ENCODE measurements at places on chromosomes 4 and X.

DNA sequence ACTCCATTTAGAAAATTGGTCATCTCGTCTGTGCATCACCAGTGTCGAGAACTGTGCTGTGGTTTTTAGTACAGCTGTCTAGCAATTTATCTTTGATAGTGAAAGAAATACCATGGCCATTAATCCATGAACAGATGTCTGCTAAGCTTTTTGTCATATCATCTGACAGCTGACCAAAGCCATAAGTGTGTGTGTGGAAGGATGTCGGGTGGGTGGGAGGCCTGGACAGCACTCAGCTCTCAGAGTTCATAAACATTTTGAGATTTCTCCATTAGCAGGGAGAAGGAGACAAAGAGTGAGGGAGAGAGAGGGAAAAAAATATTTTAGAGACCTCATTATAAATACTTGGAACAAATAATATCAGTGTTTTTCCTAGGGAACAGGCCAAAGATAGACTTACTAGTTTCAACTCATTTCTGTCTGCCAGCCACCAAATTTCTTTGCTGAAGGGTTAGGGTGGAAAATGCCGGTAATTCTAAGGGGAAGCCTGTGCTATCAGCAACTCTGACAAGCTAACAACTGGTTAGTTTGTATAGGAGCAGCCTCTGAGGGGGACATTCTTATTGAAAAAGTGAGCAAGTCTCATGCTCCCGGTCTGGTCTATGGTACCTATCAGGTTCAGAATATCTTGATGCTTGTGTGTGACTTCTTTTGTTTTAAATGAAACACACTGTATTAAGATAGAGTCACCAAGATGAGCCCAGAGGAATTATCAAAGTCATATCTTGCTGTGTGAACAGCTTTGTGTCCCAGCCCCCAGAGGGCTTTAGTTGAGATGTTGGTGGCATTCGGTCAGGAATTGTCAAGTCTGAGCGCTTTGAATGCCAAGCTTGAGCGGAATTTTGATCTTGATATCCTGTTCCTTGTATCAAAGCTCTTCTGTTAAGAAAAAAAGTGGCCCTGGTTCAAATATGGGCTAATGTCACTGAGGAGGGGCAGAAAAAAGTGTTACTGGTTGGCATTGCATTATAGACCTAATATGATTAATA, 41.9 kb upstream of the PDLIM3 start:
- no peak for DNase-seq

DNA sequence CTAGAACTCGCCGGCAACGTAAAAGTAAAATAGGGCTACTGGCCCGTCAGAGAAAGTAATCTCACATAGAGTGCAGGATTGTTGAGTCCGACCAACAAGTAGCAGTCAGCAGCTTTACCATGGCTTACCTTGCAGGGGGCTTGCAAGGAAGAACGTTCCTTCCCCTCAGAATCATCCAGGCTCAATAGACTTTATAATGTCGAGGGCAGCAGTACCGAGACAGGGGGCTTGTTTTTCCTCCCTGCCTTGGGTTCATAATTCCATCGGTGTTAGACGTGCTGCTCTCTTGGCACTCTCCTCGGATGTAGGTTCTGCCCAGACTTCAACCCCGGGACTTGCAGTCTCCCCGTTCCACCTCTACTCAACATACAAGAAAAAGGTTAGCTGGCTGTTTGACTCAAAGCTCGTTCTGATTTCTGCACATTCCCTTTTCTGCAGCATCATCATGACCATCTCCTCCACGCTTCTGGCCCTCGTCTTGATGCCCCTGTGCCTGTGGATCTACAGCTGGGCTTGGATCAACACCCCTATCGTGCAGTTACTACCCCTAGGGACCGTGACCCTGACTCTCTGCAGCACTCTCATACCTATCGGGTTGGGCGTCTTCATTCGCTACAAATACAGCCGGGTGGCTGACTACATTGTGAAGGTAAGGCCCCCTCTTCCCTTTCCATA, 1.5 kb downstream of the SLC10A4 start:
- DNase-seq: no peak

DNA sequence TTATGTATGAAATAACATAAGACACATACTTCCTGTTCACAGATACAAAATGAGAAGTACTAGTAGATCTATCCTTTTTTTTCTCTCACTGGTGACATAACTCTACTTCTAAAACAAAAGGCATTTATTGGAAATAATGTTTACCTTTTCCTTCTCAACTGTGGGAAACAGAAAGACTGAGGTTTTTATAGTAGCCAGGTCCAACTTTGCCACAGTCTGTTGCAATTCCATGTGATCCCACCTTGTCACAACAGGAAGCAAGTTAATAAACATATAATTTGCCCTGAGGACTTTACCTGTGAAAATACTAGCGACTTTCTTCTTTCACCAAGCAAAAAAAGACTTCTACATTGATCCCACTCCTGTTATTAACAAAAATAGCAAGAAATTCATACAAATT, 475.8 kb downstream of the PDGFC start:
- DNase-seq: no peak

GRCh38 chr4:130054908-130055307, 959.0 kb downstream of the C4orf33 start:
- DNase-seq: no peak

DNA sequence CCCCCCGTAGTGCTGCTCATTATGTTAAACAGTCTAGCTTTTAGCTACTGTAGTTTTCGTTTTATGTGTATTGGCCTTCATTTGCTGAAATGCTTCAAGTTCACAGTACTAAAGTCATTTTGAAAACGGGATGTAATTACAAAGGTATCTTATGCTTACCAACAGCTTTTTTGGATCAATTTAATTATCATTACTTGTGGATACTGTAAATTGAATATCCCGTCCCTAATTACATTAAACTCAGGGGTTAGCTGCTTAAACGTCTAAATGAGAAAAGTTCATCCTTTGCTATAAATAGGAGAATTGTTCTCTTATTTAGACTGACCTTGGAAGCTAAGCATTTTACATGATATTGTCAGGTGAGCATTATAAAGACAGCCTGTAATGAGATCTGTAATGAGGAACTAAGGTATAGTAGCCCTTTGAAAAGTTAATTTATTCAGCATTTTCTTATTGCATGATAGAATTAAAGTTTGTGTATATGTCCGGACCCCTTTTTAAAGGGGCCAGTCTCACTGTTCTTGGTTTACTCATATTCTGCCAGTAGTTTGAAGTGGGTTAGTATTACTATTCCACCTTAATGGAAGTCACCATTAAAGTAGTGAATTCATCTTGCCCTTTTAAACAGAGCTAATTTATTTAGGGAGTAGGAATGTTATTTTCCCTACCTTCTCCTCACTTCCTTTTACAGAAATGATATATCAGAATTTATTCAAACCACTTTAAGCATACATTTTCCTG, 252.6 kb downstream of the TENM3 start:
- no peak for DNase-seq

GRCh38 chrX:149003863-149004660, 501.0 kb downstream of the IDS start:
- no peak for DNase-seq

DNA sequence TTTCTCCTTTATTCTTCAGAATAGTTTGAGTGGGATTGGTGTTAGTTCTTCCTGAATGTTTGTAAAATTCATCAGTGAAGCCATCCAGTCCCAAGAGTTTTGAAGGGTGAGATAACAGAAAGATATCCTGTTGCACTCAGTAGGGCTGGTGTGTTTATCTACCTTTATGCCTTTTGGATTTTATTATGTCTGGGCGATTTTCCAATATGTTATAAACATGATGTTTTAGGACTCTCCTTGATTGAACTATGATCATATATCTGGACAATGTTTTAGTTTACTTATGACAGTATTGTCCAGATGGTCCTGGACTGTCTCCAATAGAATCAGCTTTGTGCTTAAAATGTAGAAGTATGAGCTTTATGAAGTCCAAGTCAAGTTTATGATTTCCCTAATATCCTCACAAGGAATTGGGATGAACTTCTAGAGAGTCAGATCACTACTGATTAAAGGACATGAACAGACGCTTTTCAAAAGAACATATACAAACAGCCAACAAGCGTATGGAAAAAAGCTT, 77.6 kb upstream of the ITM2A start:
- no peak for DNase-seq

GRCh38 chr4:4585012-4585670, 43.3 kb upstream of the STX18 start:
- no peak for DNase-seq

GRCh38 chr4:143358923-143359643, 22.4 kb downstream of the GAB1 start:
- no peak for DNase-seq

- DNase-seq: no peak
Measured at GRCh38 chr4:46922205-46922604, 13.2 kb upstream of the COX7B2 start.

GRCh38 chr4:176489001-176489400, 169.2 kb downstream of the SPCS3 start:
- no peak for DNase-seq

- DNase-seq: no peak
Measured at GRCh38 chr4:169025184-169025583, 15.1 kb upstream of the CBR4 start.

GRCh38 chrX:31392513-31392912, 320.7 kb upstream of the FTHL17 start:
- DNase-seq: no peak

DNA sequence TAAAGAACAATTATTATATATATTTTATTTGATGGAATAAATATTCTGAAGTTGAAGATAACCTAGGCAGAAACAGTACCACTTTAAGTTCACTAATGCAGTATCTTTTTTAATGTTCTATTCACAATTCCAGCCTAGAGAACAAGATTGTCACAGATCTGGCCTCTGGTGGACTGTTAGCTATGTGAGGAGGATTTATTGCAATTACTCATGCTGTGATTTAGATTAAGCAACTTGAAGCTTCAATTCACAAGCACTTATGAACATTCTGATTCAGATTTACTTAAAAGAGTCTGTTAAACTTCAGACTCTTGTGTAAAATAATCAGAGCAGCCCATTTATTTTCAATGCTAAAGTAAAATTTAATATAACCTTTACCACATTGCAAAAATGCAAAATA, 1489.8 kb downstream of the STIM2 start:
- no peak for DNase-seq

DNA sequence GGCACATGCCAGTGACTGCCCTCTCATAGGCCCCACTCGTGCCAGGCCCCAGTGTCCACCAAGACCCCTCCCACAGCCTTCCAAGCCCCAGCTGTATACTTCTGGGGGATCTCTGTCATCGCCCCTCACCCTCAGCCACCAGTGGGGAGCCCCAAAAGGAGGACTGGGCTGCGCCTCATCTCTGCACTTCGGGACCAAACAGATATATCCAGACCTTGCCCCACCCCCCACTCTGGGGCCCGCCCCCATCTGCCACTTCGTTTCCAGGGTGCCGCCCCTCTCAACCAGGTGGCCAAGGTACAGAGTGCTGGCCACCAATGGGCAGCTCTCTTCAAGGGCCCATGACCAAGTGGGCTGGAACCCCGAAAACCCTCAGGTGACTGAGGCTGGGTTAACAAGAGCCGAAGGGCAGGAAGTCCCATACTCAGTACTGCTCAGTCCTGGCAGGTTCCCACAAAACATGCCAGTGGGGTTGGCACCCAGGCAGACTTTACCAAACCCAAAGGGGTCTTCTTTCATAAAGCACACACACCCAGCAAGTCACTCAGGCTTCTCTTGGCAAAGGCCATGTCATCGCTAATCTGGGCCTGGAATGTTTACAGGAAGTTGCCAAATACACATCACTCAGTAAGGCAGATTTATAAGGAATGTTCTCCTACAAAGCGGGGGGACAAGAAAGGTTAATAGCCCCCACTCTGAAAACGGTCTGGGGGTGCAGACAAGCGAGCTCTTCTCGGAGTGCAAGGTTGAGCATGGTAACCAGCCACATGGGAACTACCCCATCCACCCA, 4.4 kb downstream of the ZFYVE28 start:
- no peak for DNase-seq

DNA sequence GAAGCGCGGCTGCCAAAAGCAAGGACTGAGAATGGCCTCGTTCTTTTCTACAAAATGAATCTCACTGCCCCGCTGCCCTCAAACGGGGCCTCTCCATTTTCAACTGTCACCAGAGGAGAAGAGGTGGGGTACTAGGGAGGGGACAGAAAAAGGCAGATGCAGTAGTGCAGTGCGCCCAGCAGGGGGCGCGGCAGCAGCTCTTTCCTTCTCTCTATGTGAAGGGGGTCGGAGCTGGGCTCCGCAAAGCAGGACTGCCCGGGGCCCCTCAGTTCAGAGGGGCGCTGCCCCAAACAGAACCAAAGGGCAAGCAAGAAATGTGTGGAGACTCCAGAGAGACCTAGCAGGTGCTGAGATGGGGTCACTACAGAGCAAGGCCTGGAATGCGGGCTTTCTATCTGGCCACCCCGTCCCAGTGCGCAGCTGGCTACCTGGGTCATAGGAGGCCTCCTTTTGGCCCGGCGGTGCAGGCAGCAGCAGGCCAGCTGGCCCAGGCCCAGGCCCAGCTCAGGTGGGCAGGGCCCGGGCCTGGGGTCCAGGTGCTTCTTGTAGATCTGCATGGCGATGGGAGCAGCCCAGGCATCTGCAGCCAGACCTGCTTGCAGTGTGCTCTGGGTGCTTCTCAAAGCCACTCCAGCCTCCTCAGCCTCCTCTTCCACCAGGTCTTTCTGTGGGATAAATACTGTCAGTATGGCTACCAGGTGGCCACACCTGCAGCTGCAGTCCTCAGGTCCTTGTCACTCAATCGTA, 5.9 kb downstream of the IRAK1 start:
- DNase-seq: peak; percentile 46

DNA sequence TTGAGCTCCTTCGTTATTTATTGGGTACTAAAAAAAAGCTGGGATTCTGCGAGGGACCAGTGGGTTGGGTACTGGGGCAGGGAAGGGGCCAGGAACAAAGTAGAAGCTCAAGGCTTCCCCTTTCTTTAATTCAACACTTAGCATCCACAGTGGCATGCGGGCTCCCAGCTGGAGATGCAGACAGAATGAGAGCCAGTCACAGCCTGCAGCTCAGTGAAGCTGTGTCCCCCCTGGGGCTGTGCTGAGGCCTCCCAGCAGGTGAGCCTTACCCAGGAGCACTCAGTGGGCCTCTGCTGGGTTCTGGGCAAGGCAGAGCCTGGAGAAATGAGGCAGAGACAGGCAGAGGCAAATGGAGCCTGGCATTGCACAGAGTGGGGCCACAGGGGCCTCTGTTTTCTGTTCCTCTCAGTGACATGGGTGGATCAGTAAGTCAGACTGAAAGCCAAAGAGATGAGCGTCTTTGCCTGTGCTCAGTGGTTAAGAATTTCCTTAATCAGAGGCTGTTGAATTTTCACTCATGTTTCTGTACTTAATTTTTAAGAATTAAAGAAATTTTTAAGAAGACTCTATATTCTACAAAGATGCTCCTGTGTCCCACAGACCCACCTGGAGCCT, 181.4 kb upstream of the RBPJ start:
- DNase-seq: no peak

- no peak for DNase-seq
Measured at GRCh38 chr4:88897180-88897579, 159.8 kb downstream of the FAM13A start.

- no peak for DNase-seq
Measured at GRCh38 chr4:152564336-152564735, 28.4 kb upstream of the FBXW7 start.
